ENCODE measurements at places on chromosomes 1 and 21. TPM values are rescaled to one million over a fixed set of nuclear protein-coding genes. Genes with fewer than 3 reads are reported as not detected.

DNA sequence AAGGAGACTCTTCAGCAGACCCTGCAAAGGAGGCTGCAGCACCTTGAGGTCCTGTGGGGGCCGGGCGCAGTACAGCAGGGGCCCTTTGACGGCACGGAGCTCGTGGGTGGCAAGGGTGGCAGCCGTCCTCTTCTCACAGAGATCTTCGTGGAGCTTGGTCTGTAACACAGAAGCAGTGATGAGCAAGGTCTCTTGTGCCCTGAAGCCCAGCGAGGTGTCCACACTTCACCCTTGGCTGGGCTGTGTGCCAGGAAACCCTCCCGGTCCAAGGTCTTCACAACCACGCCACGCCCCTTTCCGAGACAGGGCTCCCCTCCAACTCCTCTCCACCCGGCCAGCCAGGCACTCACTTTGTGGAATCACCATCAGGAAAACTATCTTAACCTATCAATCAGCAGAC lies 11.3 kb downstream of the LRRC47 start:
- H3K4me1 ChIP-seq: peaks cover 13% of the 10 kb centered on the region
- no peaks in the 10 kb centered on the region for H3K27me3 ChIP-seq
- no peak overlapping the region for H3K27ac ChIP-seq
- H3K36me3 ChIP-seq: peaks cover 44% of the 10 kb centered on the region
- H3K4me3 ChIP-seq: no peak overlapping the region

DNA sequence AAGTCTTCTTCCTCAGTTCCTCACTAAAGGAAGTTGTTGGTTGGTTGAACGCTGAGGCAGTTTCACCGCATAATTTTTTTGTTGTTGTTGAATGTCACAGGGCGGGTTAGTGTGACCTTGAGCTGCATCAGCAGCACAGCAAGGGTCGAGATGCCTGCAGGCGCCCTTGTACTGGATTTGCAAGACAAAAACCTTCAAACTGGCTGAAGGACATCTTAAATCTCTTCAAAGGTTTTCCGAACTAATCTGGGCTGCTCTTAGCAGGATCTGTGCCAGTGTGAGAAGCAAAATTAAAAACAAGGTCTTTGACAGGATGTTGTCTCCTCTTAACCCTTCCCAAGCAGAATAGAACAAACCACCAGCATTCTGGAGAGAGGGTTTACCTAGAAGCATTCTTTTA lies 59.4 kb downstream of the NRIP1 start:
- H3K4me3 ChIP-seq: peak overlapping the region; percentile 41
- H3K4me1 ChIP-seq: peaks cover 21% of the 10 kb centered on the region
- H3K27me3 ChIP-seq: no peaks in the 10 kb centered on the region
- H3K36me3 ChIP-seq: no peaks in the 10 kb centered on the region
- DNase-seq: no peak

ALX3 gene
- not detected for total RNA-seq

DNA sequence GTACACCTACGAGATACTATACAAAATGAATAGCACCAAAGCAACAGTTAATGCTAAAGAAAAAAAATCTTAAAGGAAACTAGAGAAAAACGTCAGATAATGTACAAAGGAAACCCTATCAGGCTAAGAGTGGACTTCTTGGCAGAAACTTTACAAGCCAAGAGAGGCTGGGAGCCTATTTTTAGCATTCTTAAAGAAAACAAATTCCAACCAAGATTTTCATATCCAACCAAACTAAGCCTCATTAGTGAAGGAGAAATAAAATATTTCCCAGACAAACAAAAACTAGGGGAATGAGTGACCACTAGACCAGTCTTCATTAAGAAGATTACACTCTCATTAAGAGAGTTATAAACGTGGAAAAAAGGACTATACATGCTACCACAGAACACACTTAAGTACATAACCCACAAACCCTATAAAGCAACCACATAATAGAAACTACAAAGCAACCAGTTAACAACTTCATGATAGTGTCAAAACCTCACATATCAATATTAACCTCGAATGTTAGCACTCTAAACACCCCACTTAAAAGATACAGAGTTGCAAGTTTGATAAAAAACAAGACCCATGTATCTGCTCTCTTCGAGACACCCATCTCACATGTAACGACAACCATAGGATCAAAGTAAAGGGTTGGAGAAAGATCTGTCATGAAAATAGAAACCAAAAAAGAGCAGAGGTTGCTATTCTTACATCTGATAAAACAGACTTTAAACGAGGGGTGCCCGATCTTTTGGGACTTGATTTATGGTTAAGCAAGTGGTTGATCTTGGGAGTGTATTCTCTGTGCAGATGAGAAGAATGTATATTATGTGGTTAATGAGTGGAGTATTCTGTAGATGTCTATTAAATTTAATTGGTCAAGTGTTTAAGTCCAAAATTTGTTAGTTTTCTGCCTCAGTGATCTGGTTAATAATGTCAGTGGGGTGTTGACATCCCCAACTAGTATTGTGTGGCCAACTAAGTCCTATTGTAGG lies 1301.4 kb downstream of the PLA2G4A start:
- no peak for DNase-seq
- no peaks in the 10 kb centered on the region for H3K4me1 ChIP-seq
- no peaks in the 10 kb centered on the region for H3K36me3 ChIP-seq

- no peak for DNase-seq
- H3K27ac ChIP-seq: no peak overlapping the region
- H3K27me3 ChIP-seq: no peaks in the 10 kb centered on the region
- H3K4me1 ChIP-seq: no peaks in the 10 kb centered on the region
- no peaks in the 10 kb centered on the region for H3K36me3 ChIP-seq
- no peak overlapping the region for H3K4me3 ChIP-seq
Observed at GRCh38 chr21:26188422-26188821, 17.9 kb upstream of the APP start.

GRCh38 chr1:165116732-165117131 lies 239.8 kb downstream of the LMX1A start:
- H3K4me1 ChIP-seq: no peaks in the 10 kb centered on the region
- no peak overlapping the region for H3K4me3 ChIP-seq
- no peak overlapping the region for H3K27ac ChIP-seq

GRCh38 chr1:213381572-213382084 lies 330.6 kb downstream of the RPS6KC1 start:
- no peak overlapping the region for H3K27ac ChIP-seq
- no peak overlapping the region for H3K4me3 ChIP-seq
- H3K4me1 ChIP-seq: no peaks in the 10 kb centered on the region
- no peak for DNase-seq

DNA sequence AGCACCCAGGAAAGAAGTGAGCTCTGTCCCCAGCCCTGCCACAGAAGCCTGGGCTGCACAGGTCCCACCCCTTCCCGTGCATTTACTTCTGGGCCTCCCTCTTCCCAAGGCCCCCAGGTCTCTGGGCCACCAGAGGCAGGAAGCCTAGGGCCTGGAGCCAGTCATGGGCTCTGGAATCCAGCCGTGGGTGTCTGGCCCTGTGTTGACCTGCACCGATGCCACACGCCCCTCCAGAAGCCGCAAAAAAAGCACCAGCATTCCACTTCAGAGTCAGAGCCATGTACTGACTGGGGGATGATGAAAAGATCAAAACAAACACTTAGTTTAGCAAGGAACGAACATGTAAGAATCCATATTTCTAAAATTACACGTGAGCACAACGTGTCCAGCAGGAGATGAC lies 141.7 kb downstream of the NPHP4 start:
- no peak overlapping the region for H3K4me3 ChIP-seq
- H3K4me1 ChIP-seq: no peaks in the 10 kb centered on the region
- H3K27me3 ChIP-seq: no peaks in the 10 kb centered on the region
- no peak overlapping the region for H3K27ac ChIP-seq
- H3K36me3 ChIP-seq: no peaks in the 10 kb centered on the region

NCAM2 gene
- not detected for total RNA-seq

DNA sequence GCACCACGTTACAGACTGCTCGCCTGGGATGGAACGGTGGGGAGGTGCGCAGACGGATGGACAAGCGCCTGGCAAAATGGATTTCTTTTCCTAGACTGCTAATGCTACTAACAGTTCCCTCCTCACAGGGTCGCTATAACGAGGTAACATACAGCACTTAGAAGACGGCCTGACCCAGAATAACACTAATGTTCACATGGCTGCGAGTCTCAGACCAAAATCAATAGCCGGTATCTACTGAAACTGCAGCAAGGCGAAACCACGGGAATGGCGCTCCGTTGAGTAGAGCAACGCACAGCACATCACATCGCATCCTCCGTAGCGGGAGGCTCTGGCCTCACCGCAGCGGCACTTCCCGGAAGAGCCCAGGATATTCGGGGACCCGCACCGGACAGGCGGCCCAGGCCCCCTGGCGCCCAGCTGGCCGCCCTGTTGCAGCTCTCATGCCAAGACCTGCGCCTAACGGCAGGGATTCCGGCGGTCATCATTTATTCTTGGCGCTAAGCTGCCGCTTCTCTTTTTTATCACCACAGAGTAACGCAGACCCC lies 46.6 kb downstream of the VPS26C start:
- peak overlapping the region; percentile 71 for H3K4me3 ChIP-seq
- no peaks in the 10 kb centered on the region for H3K27me3 ChIP-seq
- no peaks in the 10 kb centered on the region for H3K36me3 ChIP-seq

- H3K4me1 ChIP-seq: no peaks in the 10 kb centered on the region
- no peak for DNase-seq
- no peak overlapping the region for H3K4me3 ChIP-seq
- no peaks in the 10 kb centered on the region for H3K36me3 ChIP-seq
- no peak overlapping the region for H3K27ac ChIP-seq
- H3K27me3 ChIP-seq: no peaks in the 10 kb centered on the region
Observed at GRCh38 chr1:103497404-103497803, 28.1 kb upstream of the RNPC3 start.

GRCh38 chr21:41438425-41439113 lies 12.5 kb downstream of the MX1 start:
- no peaks in the 10 kb centered on the region for H3K27me3 ChIP-seq
- no peak for DNase-seq
- H3K27ac ChIP-seq: no peak overlapping the region
- peaks cover 61% of the 10 kb centered on the region for H3K36me3 ChIP-seq
- H3K4me3 ChIP-seq: no peak overlapping the region

C1orf94 gene
- total RNA-seq: not detected
